DMS153 (cell line): ENCODE measurements at places on chromosomes 12 and 14.
A peak's percentile ranks its signal among the peaks of the same experiment; 100 is the strongest.

DNA sequence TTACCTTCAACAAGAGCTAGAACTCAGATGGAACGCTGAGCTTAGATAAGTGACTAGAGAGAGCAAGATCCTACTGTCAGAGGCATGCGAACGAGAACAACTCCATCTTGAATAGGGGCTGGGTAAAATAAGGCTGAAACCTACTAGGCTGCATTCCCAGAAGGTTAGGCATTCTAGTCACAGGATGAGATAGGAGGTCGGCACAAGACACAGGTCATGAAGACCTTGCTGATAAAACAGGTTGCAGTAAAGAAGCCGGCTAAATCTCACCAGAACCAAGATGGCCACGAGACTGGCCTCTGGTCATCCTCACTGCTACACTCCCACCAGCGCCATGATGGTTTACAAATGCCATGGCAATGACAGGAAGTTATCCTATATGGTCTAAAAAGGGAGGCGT is 59.6 kb upstream of the PLEKHG3 start:
- DNase-seq = no peak

DNA sequence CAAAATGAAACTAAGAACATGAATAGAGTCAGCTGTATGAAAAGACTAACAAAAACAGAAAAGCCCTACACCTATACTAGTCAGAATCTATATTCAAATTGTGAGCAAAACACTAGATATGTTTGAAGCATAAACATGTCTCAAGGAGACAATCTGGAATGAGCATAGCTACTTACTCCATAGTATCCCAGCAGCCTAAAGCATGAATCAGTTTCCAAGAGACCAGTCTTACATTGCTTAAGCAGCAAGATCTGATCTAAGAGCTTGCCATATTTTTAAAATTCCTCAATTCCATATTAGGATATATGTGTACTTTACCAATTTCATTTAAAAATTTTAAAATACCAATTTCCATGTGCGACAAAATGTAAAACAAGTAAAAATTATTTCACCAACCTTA is 7.7 kb downstream of the CAPS2 start:
- DNase-seq = no peak

DNA sequence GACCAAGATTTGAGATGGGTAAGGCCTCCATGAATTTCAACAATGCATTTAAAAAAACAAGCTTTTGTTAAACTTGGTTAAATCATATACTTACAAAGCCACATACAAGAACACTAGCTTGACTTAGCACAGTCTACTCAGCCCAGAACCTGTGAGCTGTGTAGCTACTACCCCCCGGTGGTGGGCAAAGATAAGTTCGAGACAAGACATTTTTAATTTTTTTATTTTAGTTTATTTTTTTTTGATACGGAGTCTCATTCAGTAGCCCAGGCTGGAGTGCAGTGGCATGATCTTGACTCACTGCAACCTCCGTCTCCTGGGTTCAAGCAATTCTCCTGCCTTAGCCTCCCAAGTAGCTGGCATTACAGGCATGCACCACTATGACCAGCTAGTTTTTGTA is 3.7 kb upstream of the NECAP1 start:
- DNase-seq = no peak

DNA sequence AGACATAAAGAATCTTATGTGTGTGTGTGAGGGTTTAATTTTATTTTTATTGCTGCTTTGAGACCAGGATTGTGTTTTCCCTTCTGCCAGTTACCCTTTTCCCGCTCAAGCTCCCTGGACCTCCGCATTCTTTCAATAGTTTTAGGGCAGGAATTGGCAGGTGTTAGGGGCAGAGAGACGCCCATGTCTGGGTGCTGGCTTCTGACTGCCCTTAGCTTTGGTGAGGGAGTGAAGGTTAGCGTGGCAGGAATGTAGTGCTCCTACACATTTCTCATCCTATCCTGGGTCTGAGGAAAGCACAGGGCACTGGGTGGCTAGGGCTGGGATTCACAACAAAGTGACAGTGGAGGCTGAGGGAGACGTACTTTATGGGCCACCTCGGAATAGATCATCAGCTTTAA is 428.1 kb downstream of the ZFP36L1 start:
- no peak for DNase-seq

DNA sequence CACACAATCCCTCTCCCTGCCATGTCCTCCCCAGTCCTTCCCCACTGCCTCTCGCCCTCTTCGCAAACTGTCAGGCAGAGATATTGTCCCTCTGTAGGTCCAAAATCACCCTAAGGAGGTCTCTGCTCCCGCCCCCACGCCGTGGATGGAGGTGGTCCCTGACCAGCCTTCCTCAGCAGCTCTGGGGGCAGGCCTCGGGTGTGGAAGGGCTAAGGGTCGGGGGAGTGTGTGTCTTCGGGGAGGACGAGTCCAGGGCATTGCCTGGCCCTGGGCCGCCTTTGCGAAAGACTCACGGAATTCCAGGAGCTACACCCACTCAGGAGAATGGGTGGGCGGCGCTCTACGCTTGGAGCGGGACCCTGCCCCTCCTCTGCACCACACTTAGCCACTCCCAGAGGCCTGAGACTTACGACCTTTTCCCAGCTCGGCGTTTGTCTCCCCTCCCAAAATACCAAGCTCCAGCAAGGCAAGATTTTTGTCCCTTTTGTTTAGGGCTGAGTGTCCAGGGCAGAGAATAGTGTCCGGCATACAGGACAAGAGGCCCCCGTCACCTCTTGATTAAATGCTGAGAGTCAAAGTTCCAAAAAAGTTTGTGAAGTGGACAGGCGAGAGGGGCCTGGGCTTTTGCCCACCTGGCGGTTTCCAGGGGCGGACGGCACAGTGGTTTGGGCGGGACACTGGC is 881 bp downstream of the PYGL start:
- DNase-seq = no peak

- DNase-seq = no peak
Measured at GRCh38 chr12:6952121-6952862, 1.1 kb downstream of the PTPN6 start.

DNA sequence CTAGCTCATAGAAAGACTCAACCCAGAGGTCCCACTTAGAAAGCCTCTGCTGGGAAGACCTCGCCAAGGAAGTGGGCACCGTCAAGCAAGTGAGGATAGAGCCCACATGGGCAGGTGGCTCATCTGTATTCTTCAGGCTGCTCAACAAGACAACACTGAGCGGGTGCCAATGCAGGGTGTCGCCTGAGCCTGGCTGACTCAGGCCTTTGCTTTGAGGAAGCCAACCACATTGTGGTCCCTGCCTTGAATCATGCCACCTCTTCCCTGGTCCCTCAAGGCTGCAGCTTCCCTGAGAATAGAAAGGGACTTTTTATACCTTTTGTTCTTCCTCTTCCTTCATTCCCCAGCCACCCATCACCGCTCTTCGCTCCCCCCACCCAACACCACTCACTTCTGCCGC is 2.1 kb upstream of the RNASE13 start:
- DNase-seq = no peak

- peak; percentile 91 for DNase-seq
Measured at GRCh38 chr14:78254911-78255461, 84.8 kb downstream of the NRXN3 start.
